Activated CD4-positive, alpha-beta T cell treated with anti-CD3 and anti-CD28 coated beads for 24 hours (primary cell): ENCODE measurements at places on chromosomes 3 and 15.

GRCh38 chr3:45691842-45692241 lies 2.6 kb downstream of the SACM1L start:
- DNase-seq = no peak

GRCh38 chr15:91561371-91562100 lies 292.0 kb upstream of the SLCO3A1 start:
- DNase-seq = no peak

DNA sequence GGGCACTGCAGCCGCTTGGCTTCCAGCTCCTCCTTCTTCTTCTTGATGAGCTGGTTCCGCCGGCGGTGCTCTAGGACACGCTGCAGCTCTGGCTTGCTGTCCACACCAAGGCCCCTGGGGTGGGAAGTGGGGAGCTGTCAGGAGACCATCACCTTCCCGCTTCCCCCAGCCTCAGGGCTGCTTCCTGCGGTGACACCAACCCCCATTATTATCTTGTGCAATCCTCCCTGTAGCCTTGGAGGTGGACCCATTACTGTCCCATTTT lies 10.0 kb downstream of the FAM107A start:
- no peak for DNase-seq

GRCh38 chr15:85759376-85759775 lies 35.3 kb downstream of the KLHL25 start:
- no peak for DNase-seq

DNA sequence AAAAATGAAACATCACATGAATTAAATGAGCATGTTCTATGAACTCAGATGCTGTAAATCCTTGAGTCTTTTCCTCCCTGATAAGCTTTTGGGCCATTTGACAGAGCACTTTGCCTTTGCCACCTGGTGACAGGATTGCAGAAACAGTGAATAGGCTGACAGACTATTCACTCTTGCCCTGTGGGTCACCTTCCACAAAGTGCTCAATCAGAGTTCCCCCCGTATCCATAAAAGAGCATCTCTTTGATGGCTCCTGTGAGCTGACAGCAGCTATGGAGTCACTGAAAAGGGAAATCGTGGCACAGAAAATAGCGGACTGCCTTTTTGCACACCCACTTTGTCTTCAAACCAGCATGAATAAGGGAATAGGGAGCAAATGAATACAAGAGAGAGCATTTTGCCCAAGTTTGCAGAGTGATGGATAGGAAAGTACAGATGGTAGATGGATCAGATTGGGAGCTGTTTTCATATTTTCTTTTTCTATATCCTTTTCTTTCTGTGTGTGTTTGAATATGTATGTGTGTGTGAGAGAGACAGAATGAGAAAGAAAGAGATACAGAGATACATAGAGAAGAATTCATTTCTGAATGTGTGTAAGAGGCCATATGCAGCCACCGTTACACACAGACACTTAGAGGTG lies 37.8 kb upstream of the GOLM2 start:
- DNase-seq = no peak

DNA sequence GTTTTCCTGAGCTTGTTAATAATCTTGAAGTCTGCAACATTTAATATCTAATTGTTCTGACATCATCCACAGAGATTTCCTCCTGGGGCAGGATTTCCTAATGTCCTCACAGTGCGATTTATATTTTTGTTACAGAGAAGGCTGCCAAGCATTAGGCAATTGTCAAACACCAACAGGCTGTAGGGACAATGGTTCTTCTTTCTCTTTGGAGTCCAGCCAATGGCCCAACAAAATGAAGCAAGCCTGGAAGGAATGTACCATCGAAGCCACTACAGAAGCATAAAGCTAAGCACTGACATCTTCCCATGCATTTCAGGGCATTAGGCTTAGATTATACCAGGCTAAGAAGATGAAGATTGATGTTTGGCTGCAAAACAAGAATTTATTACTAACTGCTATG lies 173.0 kb upstream of the FRMD4B start:
- DNase-seq = no peak

DNA sequence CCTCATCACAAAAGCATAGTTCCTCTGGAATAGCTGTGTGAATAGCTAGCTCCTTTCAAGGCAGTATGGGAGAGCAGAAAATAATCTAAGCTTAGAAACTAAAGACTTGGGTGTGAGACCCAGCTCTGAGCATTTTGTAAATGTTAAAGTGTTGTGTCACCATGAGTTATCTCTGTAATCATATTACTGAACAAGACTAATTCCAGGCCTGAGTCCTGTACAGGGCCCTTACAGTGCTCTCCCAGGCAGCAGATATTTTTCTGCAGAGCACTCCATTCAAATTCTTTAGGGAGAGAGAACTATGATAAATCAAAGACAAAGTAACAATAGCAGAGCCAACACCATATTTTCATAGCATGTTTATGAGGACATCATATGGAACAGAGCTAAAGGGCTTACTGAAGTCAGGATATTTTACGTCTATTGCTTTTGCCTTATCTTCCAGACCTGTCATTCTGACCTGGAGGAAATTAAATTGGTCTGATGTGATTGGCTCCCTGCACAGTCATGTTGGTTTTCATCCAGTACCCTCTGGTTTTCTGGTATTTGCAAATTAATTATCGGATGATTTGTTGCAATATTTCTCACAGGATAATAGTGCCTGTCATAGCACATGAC lies 172.6 kb upstream of the PPP2R3A start:
- no peak for DNase-seq

- peak; percentile 46 for DNase-seq
These were observed 43.1 kb downstream of the DNASE1L3 start for GRCh38 chr3:58167431-58168351.

- DNase-seq = peak; percentile 52
These were observed 17.4 kb upstream of the SHF start for GRCh38 chr15:45205192-45205591.

DNA sequence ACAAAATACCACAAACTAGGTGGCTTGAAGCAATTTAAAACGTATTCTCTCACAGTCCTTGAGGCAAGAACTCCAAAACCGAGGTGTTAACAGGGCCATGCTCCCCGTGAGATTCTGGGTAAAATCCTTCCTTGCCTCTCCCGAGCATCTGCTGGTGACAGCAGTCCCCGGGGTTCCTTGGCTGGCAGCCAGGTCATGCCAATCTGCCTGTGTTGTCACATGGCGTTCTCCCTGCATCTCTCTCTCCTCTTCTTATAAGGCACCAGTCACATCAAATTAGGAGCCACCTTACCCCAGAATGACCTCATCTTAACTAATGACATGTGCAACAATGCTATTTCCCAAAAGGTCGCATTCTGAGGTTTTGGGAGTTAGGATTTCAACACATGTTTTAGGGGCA lies 26.3 kb upstream of the LRRN1 start:
- no peak for DNase-seq

DNA sequence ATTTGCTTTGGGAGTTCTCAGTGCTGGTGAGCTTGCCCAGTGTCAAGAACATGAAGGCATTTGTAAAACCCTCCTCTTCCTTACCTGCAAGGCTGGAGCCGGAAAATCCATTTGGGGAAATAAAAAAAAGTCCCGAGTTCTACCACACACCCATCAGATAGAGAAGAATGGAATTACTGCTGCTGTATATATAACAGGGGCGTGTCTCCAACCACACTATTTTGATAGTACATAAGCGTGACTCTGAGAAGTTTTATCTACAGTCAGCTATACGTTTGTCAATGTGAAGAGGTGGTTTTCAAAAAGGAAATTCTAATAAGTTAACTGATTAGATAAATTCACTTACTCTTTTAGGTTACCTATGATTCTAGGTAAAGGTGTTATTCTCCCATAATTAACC lies 1.3 kb upstream of the CPA3 start:
- no peak for DNase-seq

DNA sequence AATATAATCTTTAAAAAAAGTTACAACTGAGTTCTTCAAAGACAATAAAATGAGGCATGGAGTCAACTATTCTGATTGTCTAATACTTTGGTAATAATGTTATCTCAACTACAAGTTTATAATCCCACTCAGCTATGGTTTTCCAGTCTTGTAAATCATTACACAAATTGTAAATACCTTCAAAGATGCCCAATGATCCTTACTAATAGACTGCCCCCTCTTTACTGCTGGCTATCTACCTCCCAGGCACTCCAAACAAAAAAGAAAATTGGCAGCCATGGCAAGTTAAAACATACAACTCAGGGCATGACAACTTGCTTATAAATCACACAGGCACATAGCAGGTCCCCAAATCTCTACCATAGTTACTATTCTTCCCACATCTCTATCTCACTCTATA lies 58.5 kb downstream of the ZNF280D start:
- no peak for DNase-seq

GRCh38 chr3:193229851-193230420 lies 11.1 kb upstream of the PLAAT1 start:
- DNase-seq = no peak

DNA sequence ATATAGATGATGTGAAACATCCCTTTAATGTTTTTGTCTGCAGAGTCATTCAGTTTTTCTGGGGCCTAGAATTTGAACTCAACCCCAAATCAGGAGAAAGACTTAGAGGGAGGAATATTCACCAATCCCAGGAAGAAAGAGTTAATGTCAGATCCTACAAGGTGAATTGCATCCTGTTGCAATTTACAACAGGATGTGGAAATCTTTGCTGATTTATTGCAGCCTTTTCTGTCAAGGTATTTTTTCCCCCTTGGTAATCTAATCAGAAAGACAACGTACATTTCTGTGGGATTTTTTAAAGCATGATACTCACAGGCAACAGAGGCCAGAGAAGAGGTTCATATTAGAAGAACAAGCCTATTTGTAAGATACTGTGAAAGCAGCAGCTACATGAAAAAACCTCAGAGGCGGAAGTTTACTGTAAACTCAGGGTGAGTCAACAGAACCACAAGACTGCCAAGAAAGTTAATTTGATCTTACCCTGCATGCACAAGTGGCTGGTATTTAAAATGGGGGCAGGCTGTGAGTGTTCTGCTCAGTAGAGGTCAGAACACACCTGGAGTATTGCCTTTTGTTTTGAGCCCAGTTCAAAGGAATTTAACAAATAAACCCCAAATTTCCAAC lies 531.9 kb downstream of the AGBL1 start:
- no peak for DNase-seq

GRCh38 chr3:105647047-105647446 lies 221.8 kb downstream of the CBLB start:
- DNase-seq = no peak

GRCh38 chr3:141851411-141851810 lies 25.0 kb upstream of the ATP1B3 start:
- no peak for DNase-seq

DNA sequence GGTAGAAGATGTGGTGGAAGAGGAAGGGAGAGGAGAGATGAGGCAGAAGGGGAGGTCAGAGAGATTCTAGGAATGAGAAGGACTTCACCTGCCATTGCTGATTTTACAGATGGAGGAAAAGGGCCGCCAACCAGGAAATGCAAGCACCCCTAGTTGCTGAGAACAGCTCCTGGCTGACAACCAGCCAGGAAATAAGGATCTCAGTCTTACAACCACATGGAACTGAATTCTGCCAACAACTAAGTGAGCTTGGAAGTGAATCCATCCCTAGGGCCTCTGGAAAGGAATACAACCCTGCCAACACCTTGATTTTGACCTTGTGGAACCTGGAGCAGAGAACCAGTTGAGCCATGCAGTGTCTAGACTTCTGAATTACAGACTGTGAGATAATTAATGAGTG lies 86.6 kb downstream of the EDEM1 start:
- no peak for DNase-seq

DNA sequence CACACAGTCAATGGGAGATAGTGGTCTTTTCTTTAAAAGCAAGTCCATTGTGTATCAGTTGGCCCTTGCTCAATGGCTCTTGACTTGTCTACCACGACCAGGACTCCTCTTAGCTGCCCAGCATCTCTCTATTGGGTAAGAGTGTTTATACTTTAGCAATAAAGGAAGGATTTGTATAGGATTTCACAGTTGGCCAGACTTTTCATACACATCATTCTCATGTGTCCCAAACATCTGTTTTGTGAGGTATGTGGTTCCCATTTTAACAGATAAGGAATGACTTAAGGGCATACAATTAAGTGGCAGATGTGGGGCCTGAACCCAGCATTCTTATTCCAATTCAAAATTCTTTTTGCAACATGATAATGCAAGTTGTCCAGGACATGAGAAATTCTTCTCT lies 191.5 kb downstream of the CHST2 start:
- DNase-seq = no peak

DNA sequence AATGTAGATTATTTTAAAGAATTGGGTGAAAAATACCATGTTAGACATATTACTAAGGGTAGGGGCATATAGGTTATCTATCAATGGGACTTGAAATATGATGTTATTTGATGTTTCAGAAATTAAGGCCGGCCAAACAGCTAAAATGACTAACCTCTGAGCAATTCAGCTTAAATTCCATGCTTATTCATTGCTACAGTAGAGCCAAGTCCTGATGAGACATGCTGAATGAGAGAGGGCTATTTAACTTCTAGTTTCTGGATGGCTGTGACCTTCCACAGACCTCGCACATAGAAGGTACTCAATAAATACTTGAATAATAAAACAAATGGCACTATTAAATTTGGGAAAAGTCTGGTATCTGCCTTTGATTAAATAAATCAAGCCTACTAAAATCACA lies 175.6 kb upstream of the WNT5A start:
- no peak for DNase-seq

- no peak for DNase-seq
These were observed 170.8 kb downstream of the IGSF11 start for GRCh38 chr3:118863731-118864322.

- DNase-seq = no peak
These were observed 36.8 kb downstream of the VGLL4 start for GRCh38 chr3:11606865-11607440.

- no peak for DNase-seq
These were observed 23.7 kb downstream of the CMTM8 start for GRCh38 chr3:32262201-32262600.

DNA sequence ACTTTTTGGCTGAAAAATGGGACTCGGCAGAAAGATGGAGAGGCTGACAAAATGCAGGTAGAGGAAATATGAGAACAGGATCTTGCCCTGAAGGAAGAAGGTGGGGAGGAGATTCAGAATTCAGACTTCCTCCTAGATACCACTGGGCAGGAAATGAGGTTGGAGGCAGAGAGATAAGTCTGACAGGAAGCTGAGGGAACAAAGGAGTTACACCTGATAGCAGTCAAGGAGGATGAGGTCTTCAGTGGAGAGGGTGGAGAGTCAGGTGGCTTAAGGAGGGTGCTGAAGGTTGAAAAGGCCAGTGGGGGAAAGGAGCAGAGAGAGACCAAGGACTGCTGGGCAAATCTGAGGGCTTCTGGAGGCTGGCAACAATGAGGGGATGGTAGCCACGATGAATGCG lies 56.8 kb downstream of the CCR4 start:
- no peak for DNase-seq

DNA sequence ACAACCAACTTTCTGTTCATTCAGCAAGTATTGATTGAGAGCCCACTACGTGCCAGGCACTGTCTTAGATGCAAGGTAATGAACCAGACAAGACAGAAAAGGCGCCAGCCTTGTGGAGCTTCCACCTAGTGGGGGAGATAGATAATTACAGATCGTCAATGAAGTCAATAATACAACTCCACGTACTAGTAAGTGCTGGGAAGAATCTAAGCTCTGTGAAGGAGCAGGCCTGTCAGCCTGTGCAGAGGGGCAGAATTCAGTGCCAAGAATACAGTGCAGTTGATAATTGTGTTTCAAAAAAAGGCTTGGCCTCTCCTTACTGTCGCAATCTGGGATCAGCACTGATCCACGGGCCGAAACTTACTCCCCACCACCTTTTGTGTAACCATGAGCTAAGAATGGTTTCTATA lies 186.3 kb downstream of the FEZF2 start:
- DNase-seq = no peak
